Panc1 (cell line): ENCODE measurements at places on chromosomes 3 and 15.

- no peak for DNase-seq
Measured at GRCh38 chr3:59334585-59334984, 284.8 kb upstream of the CFAP20DC start.

DNA sequence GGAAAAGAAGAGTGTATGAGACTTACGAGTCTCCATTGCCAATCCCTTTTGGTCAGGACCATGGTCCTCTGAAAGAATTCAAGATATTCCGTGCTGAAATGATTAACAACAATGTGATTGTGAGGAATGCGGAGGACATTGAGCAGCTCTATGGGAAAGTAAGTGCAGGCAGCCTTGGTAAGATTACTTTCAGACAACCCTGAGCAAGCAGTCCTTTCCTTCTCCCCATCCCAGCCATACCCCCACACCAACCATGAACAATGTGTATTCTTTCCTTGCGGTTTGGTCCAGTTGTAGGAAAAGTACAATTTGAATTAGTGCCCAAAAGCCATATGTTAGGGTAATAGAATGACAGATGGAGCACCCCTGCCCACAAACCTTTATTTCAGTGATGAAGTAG is 5.6 kb downstream of the TSEN2 start:
- no peak for DNase-seq

GRCh38 chr3:160486459-160486869 is 36.9 kb upstream of the TRIM59 start:
- no peak for DNase-seq

GRCh38 chr15:45114076-45114750 is at the start of the genes DUOX2 and DUOXA2:
Gene DUOX2, minus strand, starts transcription at chr15:45114172. Its CDS starts 761 bp downstream, at chr15:45113411.
Gene DUOXA2, plus strand, starts transcription at chr15:45114326. Its CDS starts 280 bp downstream, at chr15:45114606.
- DNase-seq, result no peak

- DNase-seq, result no peak
Measured at GRCh38 chr15:79117442-79118204, 27.0 kb upstream of the RASGRF1 start.

- no peak for DNase-seq
Measured at GRCh38 chr3:39150148-39150802, 3.1 kb downstream of the CSRNP1 start.

GRCh38 chr15:73965758-73966113 is 26.4 kb downstream of the STOML1 start:
- no peak for DNase-seq
